Activated naive CD8-positive, alpha-beta T cell treated with anti-CD3 and anti-CD28 coated beads, Interleukin-2, amount 10 ng/mL, durations not matched to agents 7 days and 5 days (primary cell): ENCODE measurements at places on chromosomes 2 and 18. TPM values are rescaled to one million over a fixed set of nuclear protein-coding genes. Genes with fewer than 3 reads are reported as not detected.

GRCh38 chr2:99481941-99482340, 7.9 kb downstream of the REV1 start:
- DNase-seq, result no peak

DNA sequence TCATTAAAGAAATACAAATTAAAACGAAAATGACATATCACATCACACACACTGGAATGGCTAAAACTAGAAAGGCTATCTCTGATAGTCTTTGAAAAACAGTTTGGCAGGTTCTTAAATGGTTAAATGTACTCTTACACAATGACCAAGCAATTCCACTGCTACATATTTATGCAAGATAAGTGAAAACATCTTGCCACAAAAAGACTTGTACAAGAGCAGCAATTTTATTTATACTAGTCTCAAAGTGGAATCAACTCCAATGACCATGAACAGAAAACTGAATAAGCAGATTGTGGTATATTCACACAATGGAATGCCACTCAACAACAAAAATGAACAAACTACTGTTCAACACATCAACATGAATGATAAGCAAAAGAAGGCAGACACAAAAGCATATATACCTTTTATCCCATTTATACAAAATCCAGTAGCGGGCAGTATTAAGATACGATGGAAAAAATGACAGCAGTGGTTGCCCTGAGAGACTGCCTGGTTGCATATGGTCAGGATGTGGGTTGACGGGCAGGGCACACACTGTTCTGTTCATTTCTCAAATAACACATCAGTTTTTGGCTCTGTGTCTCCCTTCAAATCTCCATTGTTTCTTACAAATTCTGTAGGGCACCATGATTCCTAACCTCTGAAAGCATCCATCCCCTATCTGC, 25.4 kb downstream of the SP100 start:
- peak; percentile 53 for DNase-seq

GRCh38 chr2:12363138-12363537, 353.6 kb upstream of the TRIB2 start:
- no peak for DNase-seq

DNA sequence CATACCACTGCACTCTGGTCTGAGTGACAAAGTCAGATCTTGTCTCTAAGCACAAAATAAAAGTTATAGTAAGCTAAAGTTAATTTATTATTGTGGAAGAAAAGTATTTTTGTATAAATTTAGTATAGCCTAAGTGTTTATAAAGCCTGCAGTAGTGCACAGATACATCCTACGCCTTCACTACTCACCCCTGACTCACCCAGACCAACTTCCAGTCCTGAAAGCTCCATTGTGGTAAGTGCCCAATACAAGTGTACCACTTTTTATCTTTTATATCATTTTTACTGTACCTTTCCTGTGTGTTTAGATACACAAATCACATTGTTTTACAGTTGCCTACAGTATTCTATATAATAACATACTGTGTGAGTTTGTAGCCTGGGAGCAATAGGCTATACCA, 57.5 kb downstream of the UBE2E3 start:
- no peak for DNase-seq

- DNase-seq, result no peak
Observed at GRCh38 chr2:45083175-45083574, 73.9 kb upstream of the SIX2 start.

- no peak for DNase-seq
Observed at GRCh38 chr18:9765501-9765900, 57.4 kb downstream of the RAB31 start.

DNA sequence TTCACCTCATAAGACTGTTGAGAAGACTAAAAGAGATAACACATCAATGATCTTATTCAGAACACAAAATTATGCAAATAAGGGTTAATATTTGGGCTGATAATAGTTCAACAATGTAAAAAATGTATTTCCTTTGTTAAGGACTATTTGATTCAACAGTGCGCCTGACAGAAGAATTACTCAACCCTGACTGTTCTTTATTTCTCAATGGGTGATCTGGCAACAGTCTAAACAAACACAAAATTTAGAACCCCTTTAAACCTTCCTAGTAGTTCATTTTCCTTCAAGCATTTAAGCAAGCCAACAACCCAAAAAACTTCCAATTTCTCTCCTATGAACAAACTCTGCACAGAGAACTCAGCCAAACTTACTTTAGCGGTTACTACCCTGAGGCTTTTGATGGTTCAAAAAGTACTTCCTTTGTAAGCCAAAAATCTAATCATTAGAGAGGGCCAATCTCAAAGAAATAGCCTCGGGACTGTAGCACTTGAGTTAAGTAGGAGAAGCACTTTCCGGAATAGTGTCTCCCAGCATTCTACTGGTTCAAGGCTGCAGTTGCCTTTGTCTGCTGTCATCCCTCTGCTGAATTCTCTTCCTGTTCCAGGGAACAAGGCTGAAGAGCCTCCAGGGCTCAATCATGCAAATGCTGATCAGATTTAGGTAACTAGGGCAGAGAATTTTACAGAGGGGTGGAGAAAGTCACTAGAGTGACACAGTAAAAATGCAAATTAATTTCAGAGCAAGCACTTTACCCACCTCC, 40.9 kb upstream of the MAPK4 start:
- no peak for DNase-seq

DNA sequence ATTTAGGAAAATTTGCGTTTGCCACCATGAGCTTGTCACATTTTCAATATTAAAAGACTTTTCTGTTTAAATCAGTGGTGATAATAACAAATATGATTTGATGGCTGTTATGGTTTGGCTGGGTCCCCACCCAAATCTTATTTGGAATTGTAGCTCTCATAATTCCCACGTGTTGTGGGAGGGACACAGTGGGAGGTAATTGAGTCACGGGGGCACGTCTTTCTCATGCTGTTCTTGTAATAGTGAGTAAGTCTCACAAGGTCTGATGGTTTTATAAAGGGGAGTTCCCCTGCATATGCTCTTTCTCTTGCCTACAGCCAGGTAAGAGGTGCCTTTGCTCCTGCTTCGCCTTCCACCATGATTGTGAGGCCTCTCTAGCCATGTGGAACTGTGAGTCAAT, 83.4 kb upstream of the RGPD4 start:
- DNase-seq, result no peak

- no peak for DNase-seq
Observed at GRCh38 chr2:105781274-105781978, 36.7 kb downstream of the NCK2 start.

GRCh38 chr18:62447652-62448051, 75.2 kb upstream of the ZCCHC2 start:
- no peak for DNase-seq

- no peak for DNase-seq
Observed at GRCh38 chr2:215722125-215722524, 286.3 kb upstream of the FN1 start.

DNA sequence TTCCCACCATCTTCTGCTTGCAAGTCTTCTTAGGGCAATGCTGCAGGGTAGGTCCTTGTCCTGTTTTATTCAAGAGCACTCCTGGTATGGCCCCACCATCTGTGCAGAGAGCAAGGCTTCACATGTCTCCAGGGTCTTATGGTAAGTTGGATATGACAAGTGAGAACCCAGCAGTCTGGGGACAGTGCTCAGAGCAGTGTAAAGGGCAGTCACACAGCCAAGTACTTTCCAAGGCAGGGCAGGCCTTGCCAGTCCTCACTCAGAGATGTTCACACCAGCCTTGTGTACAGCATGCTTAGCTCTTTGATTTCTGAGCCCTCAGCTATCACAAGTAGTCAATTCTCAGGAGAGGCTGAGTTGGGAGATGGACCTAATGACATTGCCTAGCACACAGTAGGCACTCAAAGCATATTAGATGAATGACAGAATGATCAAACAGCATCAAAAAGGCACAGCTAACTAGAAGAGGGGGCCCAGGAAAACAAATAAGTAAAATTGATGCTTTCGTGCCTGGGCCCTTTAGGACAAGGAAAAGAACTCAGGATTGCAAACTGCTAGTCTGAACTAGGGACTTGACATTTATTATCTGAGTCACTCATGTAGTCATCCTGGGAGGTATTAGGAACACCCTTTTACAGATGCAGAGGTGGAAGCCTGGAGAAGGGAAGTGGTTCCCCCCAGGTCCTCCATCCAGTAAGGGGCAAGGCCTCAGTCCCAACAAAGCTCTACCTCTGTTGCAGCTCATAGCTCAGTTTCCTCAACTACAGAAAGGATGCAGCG, 86.7 kb upstream of the CTAGE1 start:
- no peak for DNase-seq

GRCh38 chr2:214747992-214748391, 61.5 kb downstream of the BARD1 start:
- no peak for DNase-seq

- no peak for DNase-seq
Observed at GRCh38 chr18:77070627-77071026, 62.0 kb downstream of the MBP start.

- DNase-seq, result no peak
Observed at GRCh38 chr2:78780864-78781583, 244.5 kb upstream of the REG3G start.

DNA sequence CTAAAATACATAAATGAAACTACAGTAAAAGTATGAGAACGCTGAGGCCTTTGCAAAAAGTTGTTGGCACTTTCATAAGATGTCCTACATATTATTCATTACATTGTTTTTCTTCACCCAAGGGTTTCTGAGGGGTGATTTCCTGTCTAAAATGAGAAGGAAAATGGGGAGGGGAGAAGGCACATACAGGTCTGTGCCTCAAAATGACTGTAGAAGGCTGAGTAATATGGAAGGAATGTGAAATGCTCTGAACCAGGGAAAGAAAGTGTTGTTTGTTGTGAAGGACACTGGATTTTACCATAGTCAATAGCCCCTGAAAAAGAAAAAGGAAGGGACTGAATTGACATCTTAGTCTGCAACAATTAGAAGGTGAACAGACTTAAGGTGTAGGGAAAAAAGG, 99.5 kb upstream of the RNF152 start:
- no peak for DNase-seq

GRCh38 chr2:215930505-215931253, 82.7 kb downstream of the MREG start:
- no peak for DNase-seq

- DNase-seq, result no peak
Observed at GRCh38 chr2:104788742-104789455, 65.0 kb upstream of the POU3F3 start.

DNA sequence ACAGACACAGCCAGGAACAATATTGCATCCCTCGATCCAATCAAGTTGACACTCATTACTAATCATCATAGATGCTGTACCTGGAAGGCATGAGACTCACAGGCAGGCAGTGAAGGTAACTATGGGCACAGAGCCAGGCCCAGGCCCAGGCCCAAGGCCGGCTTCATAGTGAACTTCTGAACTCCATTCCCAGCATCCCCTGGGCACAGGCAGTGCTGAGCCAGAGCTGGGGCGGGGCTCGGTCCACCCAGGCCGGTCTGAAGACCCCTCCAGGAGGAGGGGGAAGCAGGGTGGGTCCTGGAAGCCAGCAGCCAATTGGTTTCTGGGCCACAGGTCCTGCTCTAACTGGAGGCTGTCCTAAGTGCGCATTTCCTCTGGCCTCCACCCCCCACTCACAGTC, 37.6 kb downstream of the MLPH start:
- DNase-seq, result no peak

DNA sequence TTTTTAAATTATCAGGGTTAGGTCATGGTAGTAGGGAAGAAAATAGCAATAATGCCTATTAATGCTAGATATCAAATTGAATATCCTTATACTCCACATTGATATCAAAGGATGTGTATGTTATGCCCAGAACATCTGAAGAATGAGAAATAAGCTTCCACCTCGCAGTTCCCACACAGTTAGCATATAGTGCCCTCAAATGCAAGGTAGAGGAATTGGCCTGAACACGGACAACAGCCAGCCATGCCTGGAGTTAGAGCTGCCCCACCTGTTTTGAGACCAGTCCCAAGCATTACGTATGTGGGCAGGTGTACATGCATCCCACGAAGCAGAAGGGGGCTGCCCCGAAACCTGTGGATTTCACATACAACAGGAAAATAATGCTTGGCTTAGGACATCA, 79.6 kb downstream of the SUMO1 start:
- DNase-seq, result no peak

DNA sequence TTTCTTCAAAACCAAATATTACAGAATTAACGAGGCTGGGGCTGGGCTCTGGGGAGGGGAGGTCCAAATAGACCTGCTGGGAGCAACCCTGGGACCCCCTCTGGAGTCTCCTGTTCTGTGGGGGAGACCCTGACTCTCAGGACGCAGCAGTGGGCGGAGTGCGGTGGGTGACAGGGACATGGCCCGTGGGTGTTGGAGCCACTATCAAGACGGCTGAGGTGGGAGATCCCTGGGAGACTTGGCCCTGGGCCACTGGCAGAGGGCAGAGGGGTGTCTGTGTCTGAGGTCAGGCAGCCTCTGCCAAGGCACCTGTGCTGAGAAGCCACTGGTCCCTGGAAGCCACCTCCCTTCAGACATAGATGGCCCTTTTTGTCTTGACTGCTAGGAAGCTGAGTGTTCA, 79.5 kb upstream of the CTDP1 start:
- no peak for DNase-seq

- DNase-seq, result no peak
Observed at GRCh38 chr2:129466389-129466788, 513.1 kb upstream of the RAB6C start.

GRCh38 chr2:125041846-125042245, 1016.8 kb downstream of the CNTNAP5 start:
- no peak for DNase-seq

DNA sequence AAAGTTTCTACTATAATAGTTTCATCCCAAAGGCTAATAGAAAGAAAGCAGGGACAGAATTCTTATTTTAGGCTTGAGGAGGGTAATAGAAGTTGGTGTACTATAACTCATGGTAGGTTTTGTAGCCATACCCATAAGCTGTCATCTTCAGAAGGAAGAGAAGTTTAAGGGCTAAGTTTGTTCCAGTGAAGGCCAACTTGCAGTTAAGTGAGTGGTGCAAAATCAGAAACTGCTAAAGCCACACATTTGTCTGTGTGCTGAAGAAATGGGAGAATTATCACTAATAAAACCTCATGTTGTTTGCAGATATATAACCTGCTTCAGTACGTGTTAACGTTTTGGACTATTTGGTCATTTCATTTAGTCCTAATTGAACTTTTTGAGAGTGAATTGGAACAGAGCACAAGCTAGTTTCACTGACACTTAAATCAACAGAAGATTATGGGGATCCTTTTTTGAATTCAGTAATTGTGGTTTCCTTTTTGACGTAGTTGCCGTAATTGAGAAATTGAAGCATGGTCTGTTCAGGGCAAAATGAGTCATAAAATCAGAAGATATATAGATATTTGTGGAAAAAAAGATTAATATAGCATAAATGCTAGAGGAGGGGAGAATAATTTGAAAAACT, 69.1 kb downstream of the PHLPP1 start:
- no peak for DNase-seq

SLC9A2 gene
- not detected for total RNA-seq

ARID5A gene
- total RNA-seq, result 62.1 TPM

SLC4A5 gene
- 6.6 TPM for total RNA-seq

ZC3H8 gene
- 15.7 TPM for total RNA-seq

DUSP28 gene
- total RNA-seq, result 13.8 TPM

LONRF2 gene
- total RNA-seq, result 0.08 TPM

FAM124B gene
- 0.17 TPM for total RNA-seq

GPR75 gene
- 3.3 TPM for total RNA-seq

EFHD1 gene
- total RNA-seq, result 8.8 TPM

LYPD6B gene
- total RNA-seq, result not detected

DPYSL5 gene
- total RNA-seq, result not detected

HES6 gene
- 4.3 TPM for total RNA-seq

CYS1 gene
- 0.14 TPM for total RNA-seq

WBP1 gene
- total RNA-seq, result 66.8 TPM

ALLC gene
- not detected for total RNA-seq

GPR55 gene
- total RNA-seq, result 21.5 TPM
